ENCODE measurements at places on chromosomes 6 and 20. TPM values are rescaled to one million over a fixed set of nuclear protein-coding genes. Genes with fewer than 3 reads are reported as not detected.
A peak's percentile ranks its signal among the peaks of the same experiment; 100 is the strongest.

ADGB gene
- not detected for total RNA-seq

DNA sequence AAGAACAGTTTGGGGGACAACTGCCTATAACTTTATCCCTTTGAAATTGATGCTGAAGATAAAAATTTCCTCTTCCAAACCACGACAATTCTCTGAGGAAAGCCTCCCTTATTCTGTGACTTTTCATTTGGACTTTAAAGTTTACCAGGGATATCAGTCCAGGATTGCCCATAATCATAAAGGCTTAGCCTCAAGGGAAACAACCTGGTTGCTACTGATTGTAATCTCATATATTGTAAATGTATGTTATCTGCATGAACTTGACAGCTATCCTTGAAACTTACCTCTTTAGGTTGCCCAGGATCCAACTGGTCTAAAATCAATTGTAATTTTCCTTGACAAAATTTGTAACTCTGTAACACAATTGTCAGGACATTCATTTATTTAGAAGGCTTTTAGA is 23.8 kb downstream of the TBC1D32 start:
- H3K27ac ChIP-seq, result no peak overlapping the region
- H3K36me3 ChIP-seq, result no peaks in the 10 kb centered on the region
- no peak overlapping the region for H3K4me3 ChIP-seq
- no peak for DNase-seq
- no peaks in the 10 kb centered on the region for H3K4me1 ChIP-seq

ADGRF5 gene
- total RNA-seq, result 49.2 TPM

DNA sequence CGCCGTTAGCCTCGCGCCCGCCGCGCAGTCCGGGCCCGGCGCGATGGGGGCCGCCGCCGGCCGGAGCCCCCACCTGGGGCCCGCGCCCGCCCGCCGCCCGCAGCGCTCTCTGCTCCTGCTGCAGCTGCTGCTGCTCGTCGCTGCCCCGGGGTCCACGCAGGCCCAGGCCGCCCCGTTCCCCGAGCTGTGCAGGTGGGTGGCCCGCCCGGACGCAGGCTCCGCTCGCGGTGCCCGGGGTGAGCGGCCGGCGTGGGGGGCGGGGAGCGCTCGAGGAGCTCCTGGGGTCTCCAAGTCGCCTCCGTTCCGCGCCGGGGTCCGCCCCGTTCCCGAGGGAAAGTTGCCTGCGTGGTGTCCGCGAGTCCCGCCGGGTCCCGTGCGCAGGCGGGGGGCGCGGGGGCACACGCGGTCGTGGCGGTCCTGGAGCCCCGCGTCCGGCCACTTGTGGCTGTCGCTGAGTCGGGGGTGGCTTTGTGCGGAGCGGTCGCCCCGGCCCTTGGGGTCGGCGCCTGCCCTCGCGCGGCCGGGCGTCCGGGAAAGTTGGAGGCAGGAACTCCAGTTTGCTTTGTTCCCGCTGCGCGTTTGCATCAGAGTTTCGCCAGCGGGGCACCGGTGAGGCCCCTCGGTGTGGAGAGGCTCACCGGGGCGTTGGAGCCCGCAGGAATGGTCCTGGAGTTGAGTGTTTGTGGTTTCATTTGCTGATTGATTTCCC is 476 bp downstream of the IGF2R start:
- no peaks in the 10 kb centered on the region for H3K27me3 ChIP-seq
- H3K27ac ChIP-seq, result peak overlapping the region; percentile 98
- H3K4me3 ChIP-seq, result peak overlapping the region; percentile 96
- DNase-seq, result no peak

ZNF831 gene
- 0.07 TPM for total RNA-seq

DNA sequence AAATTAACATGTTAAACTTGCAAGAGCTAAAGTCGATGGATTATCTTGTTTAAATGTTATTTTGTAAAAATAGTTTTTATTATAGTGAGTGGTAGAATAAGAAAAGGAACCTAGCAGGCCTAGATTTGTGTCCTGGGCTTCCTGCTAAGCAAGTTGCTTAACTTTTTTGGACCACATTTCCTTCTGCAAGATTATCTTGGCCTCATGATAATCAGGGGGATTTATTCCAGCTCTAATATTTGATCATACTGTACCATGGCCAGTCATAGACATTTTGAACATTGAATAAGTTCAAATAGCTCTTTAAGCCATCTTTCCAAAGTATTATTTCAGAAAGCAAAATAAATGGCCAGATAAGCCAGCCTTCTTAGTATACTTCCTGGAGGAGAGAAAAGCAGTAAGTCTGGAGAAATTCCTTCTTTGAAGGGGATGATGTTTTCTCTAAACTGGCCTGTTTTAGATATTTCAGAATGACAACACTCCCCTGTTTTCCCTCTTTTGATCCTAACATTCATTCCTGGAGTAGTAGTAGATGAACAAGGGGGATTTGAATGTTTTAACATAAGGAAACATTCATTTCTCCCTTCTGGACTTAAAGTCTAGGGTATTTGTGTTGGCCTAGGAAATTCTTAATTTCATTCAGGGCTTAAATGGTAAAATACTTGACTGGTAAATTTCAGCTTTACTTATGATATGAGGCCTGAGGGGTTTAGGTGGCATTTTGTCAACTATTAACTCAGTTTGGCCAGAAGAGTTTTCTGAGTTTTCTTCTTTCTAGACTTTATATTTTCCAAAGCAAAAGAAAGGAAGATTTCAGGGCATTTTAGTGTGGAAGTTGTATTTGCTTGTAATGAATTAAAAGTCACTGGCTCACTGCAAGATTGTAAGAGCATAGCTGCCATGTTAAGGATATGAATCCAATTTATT is 108.8 kb upstream of the SCGN start:
- no peak overlapping the region for H3K27ac ChIP-seq
- no peak for DNase-seq
- H3K4me1 ChIP-seq, result no peaks in the 10 kb centered on the region
- no peaks in the 10 kb centered on the region for H3K27me3 ChIP-seq
- no peaks in the 10 kb centered on the region for H3K36me3 ChIP-seq
- H3K4me3 ChIP-seq, result no peak overlapping the region

TREML1 gene
- total RNA-seq, result not detected

- H3K4me1 ChIP-seq, result no peaks in the 10 kb centered on the region
- no peaks in the 10 kb centered on the region for H3K27me3 ChIP-seq
- H3K36me3 ChIP-seq, result peaks cover 15% of the 10 kb centered on the region
- no peak overlapping the region for H3K4me3 ChIP-seq
- DNase-seq, result no peak
- no peak overlapping the region for H3K27ac ChIP-seq
Measured at GRCh38 chr6:158461954-158462353, 97.9 kb upstream of the TMEM181 start.

- H3K4me3 ChIP-seq, result no peak overlapping the region
- no peaks in the 10 kb centered on the region for H3K27me3 ChIP-seq
- no peaks in the 10 kb centered on the region for H3K4me1 ChIP-seq
- no peaks in the 10 kb centered on the region for H3K36me3 ChIP-seq
- DNase-seq, result no peak
Measured at GRCh38 chr6:137402143-137402680, 92.0 kb downstream of the OLIG3 start.

DNA sequence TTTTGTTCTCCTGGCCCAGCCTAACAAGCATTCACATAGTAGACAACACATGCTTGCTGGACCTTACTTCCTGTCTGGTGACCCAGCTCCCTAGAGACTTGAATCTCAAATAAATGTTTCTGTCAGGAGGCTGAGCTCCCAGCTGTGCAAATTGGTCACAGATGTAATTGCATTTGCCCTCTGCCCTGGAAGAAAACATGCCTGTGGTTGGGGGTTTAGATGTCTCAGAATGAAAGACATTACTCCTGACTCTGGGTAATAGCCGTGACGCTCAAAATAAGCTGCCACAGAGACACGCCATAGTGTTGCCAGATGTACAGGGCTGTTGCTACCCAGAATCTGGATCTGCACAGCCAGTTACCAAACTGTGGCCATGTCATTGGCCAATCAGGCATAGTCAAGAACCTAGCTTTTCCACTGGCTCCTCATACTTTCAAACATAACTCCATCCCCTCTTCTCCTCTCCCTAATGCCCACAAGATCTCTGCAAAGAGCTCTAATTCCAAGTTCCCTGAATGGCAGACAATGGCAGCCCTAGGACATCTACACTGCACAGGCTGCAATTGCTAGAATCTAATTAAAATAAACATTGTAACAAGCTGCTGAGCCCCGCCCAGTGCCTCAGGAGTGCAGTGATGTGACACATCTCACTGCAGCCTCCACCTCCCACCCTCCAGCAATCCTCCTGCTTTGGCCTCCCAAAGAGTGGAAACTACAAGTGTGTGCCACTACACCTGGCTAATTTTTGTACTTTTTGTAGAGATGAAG is 32.8 kb upstream of the GMPR start:
- no peaks in the 10 kb centered on the region for H3K27me3 ChIP-seq
- H3K27ac ChIP-seq, result peak overlapping the region; percentile 30
- H3K4me3 ChIP-seq, result no peak overlapping the region
- H3K36me3 ChIP-seq, result no peaks in the 10 kb centered on the region
- no peak for DNase-seq

SPO11 gene
- total RNA-seq, result not detected

DNA sequence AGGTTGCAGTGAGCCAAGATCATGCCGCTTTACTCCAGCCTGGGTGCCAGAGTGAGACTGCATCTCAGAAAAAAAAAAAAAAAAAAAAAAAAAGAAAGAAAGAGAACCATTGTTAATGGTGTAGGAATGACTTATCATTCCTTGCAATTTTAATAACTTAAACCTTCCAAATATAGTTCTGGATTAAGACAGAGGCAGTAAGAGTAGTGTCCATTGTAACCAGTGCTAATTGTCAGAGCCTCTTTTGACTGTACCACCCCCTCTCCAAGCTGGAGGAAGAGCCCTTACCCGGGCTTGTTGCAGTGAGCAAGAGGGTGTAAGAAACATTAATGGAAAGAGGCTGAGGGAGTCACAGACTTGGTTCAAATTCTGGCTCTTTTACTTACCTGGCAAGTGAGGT is 53.8 kb downstream of the SASH1 start:
- H3K27me3 ChIP-seq, result no peaks in the 10 kb centered on the region
- no peaks in the 10 kb centered on the region for H3K36me3 ChIP-seq
- peaks cover 12% of the 10 kb centered on the region for H3K4me1 ChIP-seq
- no peak overlapping the region for H3K4me3 ChIP-seq
- peak overlapping the region; percentile 56 for H3K27ac ChIP-seq
- DNase-seq, result no peak

GRCh38 chr6:81063891-81064290 is 688.6 kb downstream of the TENT5A start:
- no peaks in the 10 kb centered on the region for H3K36me3 ChIP-seq
- no peaks in the 10 kb centered on the region for H3K27me3 ChIP-seq
- no peak overlapping the region for H3K4me3 ChIP-seq
- H3K4me1 ChIP-seq, result no peaks in the 10 kb centered on the region

GRCh38 chr20:24970030-24970553 is 21.0 kb downstream of the CST7 start:
- no peak overlapping the region for H3K27ac ChIP-seq
- no peaks in the 10 kb centered on the region for H3K4me1 ChIP-seq
- no peak overlapping the region for H3K4me3 ChIP-seq
- H3K27me3 ChIP-seq, result no peaks in the 10 kb centered on the region
- DNase-seq, result no peak
- H3K36me3 ChIP-seq, result no peaks in the 10 kb centered on the region

DNA sequence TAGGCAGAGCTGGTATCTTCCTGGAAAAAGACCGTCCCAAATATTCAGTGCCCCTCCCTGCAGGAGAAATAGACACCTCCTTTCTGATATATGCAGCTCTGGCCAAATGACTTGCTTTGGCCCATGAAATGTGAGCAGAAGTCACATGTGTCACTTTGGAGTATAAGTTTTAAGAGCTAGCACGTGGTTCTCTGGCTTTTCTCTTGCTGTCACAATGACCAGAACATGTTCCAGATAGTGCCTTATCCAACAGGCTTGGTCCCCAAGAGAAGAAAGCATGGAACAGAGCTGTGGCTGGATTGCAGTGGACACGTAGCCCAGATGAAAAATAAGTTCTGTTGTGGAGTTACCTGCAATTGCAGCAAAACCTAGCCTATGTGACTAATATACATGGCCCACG is 40.4 kb downstream of the UNC5CL start:
- no peaks in the 10 kb centered on the region for H3K36me3 ChIP-seq
- H3K4me3 ChIP-seq, result no peak overlapping the region
- H3K4me1 ChIP-seq, result peaks cover 37% of the 10 kb centered on the region
- peak overlapping the region; percentile 64 for H3K27ac ChIP-seq
- DNase-seq, result peak; percentile 60

DNA sequence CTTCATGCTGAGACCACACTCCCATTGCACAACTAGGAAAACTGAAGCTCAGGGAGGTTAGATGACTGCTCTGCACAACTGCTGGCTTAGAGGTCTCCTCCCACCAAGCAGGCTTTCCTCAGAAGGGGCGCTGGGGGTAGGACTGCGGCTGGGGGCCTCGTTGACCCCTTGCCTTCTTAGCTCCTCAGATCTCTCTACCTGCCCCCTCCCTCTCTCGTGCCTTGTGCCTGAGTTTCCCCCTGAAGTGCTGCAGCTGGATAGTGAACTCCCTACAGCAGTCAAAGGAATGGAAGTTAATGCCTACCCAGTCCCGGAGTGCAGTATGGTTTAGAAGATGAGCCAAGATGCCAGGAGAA is 149.8 kb downstream of the GRM4 start:
- no peak overlapping the region for H3K4me3 ChIP-seq
- no peak overlapping the region for H3K27ac ChIP-seq
- no peaks in the 10 kb centered on the region for H3K4me1 ChIP-seq

DNA sequence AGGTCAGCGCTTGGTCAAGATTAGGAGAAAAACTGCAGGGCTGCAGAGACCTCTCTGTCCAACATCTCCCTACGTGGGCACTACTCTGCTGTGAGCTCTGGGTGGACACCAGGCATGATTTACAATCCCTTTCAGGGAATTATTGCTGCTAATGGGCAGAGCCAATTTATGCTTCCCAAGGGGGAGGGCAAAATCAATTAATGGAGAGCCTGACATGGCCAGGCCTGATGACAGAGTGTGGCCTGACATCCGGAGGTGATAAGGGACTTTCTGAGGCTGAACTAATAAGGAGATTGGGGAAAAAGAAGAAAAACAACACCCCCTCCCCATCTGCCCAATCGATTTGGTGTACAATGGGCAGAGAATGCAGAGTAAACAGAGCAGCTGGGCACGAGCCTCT is 5.0 kb upstream of the KCNK16 start:
- H3K4me1 ChIP-seq, result no peaks in the 10 kb centered on the region
- H3K36me3 ChIP-seq, result no peaks in the 10 kb centered on the region
- no peak overlapping the region for H3K27ac ChIP-seq
- no peak overlapping the region for H3K4me3 ChIP-seq

- H3K27me3 ChIP-seq, result no peaks in the 10 kb centered on the region
Measured at GRCh38 chr20:6024768-6025167, 29.1 kb downstream of the LRRN4 start.

RIMS1 gene
- 1.1 TPM for total RNA-seq

GRCh38 chr20:22160101-22160652 is 424.2 kb downstream of the FOXA2 start:
- H3K36me3 ChIP-seq, result no peaks in the 10 kb centered on the region
- no peaks in the 10 kb centered on the region for H3K27me3 ChIP-seq
- no peak for DNase-seq
- no peak overlapping the region for H3K4me3 ChIP-seq
- no peaks in the 10 kb centered on the region for H3K4me1 ChIP-seq

TMEM14C gene
- total RNA-seq, result 130 TPM
